ENCODE measurements at places on chromosomes 4 and X.

DNA sequence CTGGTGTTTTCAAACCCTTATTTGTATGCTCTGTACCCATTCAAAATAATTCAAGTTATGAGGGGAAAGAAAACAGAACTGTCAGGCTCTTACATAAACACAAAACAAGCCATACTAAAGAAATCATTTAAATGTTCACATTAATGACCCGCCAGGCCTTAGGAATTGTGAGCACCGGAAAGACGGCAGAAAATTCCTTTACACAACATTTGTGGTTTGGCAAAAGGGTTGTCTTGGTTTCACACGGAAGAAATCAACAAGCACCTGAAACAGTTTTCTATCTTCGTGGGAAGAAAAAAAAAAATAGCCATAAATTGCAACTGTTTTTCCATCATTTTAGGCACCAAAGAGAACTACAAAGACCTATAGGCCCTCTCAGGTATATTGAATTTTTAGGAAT lies 188.5 kb upstream of the FTHL17 start:
- DNase-seq, result no peak

- no peak for DNase-seq
These were observed 137.9 kb upstream of the MAMLD1 start for GRCh38 chrX:150225266-150225665.

DNA sequence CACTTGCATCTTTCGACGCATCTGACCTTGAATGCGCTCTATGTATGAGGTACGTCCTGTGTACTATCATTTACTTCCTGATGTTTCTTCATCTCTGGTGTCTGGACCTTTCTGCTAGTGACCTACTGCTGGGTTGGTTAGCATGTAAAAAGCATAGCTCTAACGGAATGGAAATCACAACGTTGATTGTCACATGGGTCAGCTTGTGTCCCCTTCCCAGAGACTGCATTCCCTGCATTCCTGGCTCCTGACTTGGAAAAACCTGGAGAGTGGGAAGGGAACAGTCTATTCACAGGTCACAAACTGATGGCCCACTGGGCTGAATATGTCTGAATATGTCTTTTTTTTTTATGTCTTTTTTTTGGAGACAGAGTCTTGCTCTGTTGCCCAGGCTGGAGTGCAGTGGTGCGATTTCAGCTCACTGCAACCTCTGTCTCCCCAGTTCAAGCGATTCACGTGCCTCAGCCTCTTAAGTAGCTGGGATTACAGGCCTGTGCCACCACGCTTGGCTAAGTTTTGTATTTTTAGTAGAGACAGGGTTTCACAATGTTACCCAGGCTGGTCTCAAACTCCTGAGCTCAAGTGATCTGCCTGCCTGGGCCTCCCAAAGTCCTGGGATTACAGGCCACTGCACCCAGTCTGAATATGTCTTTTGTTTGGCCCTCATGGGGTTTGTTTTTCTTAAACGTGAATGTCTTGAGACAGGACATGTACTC lies 16.3 kb downstream of the LONRF3 start:
- no peak for DNase-seq

GRCh38 chrX:118758511-118758910 lies 31.1 kb downstream of the IL13RA1 start:
- no peak for DNase-seq

GRCh38 chrX:1803741-1804140 lies 188.9 kb downstream of the ASMT start:
- no peak for DNase-seq

DNA sequence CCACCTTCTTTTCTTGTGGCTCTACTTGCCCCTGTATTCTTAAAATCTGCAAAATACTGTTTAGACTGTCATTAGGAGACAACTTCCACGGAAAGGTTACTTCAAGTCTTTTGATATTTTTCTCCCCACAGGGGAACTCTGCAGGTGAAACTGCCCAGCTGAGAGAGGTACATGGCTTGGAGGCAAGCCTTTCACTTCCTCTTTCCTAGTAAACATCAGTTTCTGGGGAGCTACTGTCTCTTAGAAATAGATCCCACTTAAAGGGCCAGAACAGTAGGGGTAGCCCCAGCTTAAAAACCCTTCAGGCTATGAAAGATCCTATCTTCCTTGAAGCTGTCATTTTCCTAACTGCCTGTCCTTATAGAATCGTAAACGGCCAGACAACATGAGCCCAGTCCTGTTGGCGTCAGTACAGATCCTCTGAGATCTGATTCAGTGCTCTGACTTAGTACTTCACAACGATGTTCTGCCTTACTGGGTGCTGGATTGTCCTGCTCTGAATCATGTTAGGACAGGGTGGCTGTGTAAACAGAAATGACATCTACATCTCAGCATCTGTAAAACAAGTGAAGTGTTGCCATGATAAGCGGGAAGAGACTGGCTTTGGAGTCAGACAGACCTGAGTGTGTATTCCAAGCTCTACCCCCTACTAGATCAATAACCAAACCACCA lies 102.1 kb downstream of the ITIH6 start:
- no peak for DNase-seq

DNA sequence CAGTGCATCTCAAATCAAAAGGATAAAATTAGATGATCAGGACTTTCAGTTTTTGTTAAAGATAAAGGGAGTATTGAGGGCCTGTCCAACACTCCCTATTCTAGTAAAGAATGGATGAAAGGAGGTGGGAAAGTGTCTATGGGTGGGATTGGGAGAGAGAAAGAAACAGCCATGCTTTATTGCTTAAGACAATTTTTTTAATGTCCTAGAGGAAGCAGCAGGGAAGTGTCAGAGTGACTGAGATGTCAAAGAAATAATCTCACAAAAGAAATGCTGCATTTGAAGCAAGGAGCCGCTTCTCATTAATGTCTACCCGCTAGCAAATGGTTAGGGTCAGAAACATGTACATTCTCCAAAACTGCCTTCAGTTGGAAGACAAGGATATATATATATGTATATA lies 117.4 kb upstream of the GALNT7 start:
- DNase-seq, result no peak

DNA sequence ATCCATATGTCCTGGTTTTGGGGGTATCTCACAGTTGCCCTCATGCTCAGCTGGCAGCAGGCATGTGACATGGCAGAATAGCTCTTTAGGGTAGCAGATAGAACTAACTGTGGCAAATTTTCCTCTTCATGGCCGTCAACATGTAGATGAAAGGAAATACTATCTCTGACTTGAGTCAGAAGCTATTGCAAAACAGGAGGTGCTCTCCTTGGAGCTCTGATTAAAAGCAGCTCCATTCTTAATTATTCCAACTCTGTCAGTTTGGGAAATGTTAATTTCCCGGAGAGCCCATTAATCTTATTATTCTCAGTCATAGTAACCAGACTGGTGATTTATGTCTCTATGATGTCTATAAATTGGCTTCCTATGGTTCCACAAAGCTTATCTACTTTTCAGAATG lies 18.2 kb downstream of the IL13RA1 start:
- no peak for DNase-seq

GRCh38 chrX:97936296-97936695 lies 1052.6 kb downstream of the RPA4 start:
- no peak for DNase-seq

- no peak for DNase-seq
These were observed 44.9 kb downstream of the SH3RF1 start for GRCh38 chr4:169225812-169226211.

GRCh38 chr4:52983563-52984303 lies 121.6 kb downstream of the RASL11B start:
- no peak for DNase-seq

- peak; percentile 87 for DNase-seq
These were observed at the start of gene RAP1GDS1 for GRCh38 chr4:98260579-98261404. TSS of gene RAP1GDS1 (plus strand) at chr4:98261384. CDS start at chr4:98261566, 182 bp downstream.

DNA sequence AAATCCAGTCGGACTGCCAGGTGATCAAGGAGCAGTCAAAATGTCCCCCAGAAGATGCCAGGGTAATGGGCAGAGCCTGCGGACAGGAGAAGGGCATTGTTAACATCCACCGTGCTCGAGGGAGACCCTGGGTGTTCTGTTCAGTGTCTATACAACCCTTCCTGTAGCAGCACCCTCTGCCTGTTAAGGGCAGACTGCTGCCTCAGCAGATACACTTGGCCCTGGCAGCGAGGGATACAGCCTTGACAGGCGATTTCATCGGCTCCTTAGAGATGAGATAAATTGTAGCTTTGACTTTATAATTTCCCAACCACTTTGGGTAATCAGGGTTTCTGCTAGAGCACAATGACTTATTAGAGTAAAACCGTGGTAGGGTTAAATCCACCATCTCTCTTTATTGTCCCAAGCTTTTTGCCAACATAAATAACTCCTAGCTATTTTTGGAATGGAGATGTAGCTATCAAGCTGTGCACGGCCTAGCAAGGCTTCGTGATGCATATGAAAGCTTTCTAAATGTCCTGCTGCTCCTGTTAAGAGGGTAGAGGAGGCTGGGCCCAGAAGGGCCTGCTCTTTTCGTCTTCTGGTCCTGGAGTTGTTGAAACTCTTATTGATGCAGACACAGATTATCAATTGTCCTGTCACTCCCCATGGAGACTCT lies 195.9 kb downstream of the CPEB2 start:
- DNase-seq, result no peak

DNA sequence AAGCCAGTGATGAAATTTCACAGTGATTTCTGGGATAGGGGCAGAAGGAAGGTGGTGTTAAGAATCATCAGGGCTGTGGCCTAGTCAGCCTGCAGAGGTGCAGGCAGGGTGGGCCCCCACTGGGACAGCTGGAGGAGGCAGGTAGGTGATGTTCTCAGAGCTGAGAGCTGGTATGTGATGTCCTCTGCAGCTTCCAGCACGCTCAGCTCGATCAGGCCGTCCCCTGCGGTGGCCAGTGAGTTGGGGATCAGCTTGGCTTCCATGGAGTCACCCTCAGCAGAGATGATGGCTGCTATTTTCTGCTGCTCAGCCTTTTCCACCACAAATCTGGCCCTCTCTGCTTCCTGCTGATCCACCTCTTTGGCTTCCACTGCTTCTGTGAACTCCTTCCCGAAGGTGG lies 81.1 kb downstream of the IL1RAPL2 start:
- no peak for DNase-seq

GRCh38 chrX:135985157-135985972 lies at the start of gene SLC9A6:
TSS of gene SLC9A6 (plus strand) at chrX:135985435. CDS start at chrX:135985659, 224 bp downstream.
- DNase-seq, result peak; percentile 52

GRCh38 chr4:167222099-167222498 lies 12.2 kb downstream of the SPOCK3 start:
- DNase-seq, result no peak

GRCh38 chr4:167221084-167221483 lies 13.2 kb downstream of the SPOCK3 start:
- DNase-seq, result no peak

GRCh38 chr4:2943364-2944090 lies 19.7 kb downstream of the NOP14 start:
- no peak for DNase-seq

DNA sequence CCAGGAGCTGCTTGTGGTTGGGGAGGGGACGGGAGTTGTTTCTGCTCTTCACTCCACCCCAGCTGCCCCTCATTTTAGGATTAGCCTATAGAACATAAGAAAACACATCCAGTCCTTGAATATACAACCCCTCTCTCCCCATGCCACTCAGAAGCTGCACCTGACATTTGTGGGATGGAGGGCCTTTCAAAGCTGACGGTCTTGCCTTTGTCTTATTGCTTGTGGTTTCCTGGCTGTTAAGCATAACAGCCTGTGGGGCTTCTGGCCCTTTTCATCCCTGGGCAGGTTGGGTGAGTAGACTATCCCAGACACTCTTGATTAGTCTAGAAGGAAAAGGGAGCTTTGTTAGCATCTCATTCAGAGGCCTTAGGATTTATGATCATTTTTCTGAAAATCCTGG lies 407.6 kb upstream of the BOD1L1 start:
- DNase-seq, result no peak

DNA sequence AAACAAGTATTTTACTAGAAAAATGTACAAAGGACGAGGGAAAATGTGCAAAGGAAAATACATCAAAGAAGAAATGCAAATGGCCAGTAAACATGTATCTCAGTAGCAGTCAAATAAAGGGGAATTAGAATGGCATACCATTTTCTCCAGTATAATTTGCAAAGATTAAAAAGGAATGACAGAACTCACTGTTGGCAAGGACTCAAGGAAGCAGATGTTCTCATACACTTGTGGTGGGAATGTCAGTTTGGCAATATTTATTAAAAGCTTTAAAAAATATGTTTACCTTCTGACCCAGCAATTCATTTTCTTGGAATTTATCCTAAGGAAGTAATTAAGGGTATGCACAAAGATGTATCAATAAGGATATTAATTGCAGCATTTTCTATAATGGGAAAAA lies 7.6 kb downstream of the CLCN5 start:
- DNase-seq, result no peak

- DNase-seq, result no peak
These were observed 113.0 kb upstream of the PRDX4 start for GRCh38 chrX:23554304-23554703.

DNA sequence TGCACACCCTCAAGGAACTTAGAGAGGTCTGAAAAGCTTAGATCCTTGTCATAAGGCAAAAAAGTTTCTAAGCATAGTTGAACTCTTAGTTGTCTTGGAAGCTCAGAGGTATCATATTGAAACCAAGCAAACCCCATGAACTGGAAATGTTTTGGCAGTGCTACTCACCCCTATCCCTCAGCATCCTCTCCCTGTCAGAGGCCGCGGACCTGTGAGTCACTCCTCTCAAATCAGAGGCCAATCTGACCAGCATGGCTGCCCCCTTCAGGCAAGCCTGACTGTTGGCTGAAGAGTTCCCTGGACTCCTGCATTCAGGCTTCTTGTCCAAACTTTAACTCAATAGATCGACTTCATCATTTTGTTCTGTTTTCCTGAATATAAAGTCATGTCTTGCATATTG lies 69.4 kb downstream of the KCNIP4 start:
- no peak for DNase-seq
